ENCODE measurements at places on chromosomes 1 and 21.

GRCh38 chr1:214425101-214425500 is 126.3 kb downstream of the PTPN14 start:
- no peak for DNase-seq

DNA sequence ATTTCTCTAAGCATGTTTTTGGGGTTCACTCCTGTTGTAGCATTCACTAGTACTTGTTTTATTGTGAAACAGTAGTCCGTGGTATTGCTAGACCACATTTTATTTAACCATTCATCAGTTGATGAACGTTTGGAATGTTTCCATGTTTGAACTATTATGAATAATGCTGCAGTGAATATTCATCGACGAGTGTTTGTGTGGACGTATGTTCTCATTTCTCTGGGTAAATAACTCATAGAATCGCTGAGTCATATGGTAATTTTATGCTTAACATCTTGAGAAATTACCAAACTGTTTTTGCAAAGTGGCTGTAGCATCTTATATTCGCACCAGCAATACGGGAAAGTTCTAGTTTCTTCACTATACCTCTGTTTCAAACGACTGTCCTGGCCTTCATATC is 28.0 kb upstream of the KAZN start:
- no peak for DNase-seq

GRCh38 chr1:172321451-172321850 is 99.0 kb upstream of the C1orf105 start:
- no peak for DNase-seq

DNA sequence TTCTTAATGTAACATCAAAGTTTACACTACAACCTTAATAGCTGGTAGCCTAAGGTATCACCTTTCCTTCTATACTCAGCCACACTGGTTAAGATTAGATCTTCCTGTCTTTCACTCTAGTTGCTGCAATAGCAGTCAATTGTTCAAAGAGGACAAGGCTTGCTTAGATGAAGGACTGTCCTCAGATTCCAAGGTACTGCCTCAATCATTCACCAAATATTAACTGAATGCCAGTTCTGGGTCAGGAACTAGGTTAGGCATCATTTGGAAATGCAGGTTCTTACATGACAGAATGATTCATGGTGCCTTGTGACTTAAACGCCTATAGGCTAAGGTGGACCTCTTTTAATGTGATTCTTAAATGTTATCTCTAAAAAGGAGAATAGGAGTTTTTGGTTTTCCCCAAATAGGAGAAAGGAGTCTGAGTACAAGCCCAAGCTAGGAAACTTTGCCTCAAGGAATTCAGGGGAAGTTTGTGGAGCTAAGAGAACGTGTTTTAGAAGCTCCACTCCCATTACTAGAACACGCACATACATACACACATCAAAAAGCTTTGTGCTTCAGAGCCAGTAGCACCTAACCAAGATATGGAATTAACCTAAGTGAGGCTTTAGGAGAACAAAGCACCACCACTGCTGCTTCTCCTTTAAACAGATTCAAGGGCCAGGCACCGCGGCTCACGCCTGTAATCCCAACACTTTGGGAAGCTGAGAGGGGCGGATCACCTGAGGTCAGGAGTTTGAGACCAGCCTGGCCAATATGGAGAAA is 8.5 kb upstream of the WDR47 start:
- no peak for DNase-seq

DNA sequence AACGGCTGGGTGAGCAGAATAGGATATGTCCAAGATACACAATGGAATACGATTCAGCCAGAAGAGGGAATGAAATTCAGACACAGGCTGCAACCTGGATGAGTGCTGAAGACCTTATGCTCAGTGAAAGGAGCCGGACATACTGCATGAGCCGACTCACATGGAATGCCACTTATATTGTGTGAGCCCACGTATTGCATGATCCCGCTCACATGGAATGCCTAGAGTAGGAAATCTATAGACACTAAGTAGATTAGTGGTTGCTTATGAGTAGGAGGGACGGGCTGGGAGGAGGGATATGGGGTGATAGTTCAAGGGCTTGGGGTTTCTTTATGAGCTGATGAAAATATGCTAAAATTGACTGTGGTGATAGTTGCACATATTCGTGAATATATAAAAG is 26.8 kb downstream of the TMPRSS2 start:
- no peak for DNase-seq

DNA sequence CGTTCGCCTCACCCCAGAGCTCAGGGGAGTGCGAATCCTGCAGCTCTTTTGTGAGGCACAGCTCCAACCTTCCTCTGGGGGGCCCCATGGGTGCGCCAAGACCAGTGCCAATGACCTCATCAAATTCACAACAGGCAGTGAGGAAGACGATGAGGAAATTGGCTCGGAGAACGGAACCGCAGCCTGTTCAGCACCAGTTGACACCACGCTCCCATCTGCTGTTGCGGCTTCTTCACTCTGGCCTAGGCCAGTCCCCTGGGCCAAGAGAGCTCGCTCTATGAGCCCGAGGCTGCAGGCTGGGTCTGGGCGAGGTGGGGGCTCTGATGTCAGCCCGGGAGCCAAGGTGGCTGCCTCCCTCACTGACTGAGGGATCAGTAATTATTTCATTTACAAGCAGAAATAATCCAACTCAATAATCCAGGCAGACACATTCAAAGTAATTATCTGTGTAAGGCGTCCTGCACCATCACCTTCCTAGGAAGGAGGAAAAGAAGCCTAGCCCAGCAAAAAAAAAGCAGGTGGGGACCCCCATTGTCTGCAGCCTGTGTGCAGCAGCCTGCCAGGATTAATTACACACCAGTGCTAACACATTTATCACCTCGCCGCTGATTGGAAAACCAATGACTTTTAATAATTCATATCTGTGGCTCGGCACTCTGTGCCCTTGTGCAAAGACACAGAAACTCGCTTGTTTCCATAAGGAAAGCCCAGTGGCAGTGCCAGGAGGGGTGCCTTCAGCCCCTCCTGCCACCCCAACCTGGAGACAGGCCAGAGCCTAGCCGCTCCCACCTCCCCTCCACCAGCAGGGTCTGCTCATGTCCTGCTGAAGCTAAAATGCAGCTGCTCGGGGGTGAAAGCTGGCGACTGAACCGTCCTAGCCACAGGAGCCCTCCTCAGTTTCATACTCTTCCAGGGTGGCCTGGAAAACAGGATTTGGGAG is 1.9 kb downstream of the PLEKHA6 start:
- peak; percentile 17 for DNase-seq

DNA sequence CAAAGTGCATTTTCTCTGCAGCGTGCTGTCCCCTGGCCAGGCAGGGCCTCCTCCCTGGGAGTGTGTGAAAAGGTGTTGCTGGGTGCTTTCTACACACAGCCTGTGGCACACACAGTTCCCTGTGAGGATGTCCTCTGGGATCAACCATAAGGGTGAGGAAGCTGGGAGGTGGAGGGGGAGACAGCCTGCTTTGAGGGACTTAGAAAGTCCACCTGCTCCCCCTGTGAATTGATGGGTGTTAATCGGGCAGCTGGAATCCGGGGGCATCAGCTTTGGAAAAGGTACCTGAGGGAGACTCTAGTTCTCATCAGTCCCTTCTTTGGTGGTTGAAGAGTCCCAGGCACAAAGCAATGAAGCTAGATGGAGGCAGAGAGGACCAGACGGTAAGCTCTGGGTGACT is 35.8 kb downstream of the LHX4 start:
- DNase-seq = no peak

GRCh38 chr21:45257673-45258341 is 29.9 kb downstream of the POFUT2 start:
- no peak for DNase-seq

- DNase-seq = no peak
Measured at GRCh38 chr1:32775640-32776337, 41.4 kb downstream of the YARS1 start.

DNA sequence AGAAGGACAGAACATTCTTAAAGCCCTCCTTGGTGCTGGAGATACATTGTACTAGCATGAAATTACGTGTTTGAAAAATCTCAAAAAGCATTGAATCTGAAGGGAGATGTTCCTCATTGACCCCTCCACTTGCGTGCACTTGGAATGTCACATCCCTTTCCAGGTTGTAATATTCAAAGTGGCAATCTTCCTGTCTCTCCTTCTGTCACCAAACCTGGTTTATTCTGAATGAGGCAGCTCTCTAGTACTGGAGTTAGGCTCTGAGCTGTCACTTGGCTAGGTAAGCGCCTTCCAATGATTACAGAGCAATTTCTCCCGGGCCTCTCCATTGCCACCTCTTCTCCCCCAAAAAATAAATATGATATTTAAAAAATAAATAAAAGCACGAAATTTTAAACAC is 855 bp downstream of the DSCAM start:
- peak; percentile 83 for DNase-seq

GRCh38 chr1:19435181-19435580 is 50.2 kb downstream of the CAPZB start:
- no peak for DNase-seq

- DNase-seq = peak; percentile 23
Measured at GRCh38 chr1:94541246-94542087, at the start of gene F3. Gene F3, minus strand, starts transcription at chr1:94541759. Its CDS starts 123 bp downstream, at chr1:94541636.

DNA sequence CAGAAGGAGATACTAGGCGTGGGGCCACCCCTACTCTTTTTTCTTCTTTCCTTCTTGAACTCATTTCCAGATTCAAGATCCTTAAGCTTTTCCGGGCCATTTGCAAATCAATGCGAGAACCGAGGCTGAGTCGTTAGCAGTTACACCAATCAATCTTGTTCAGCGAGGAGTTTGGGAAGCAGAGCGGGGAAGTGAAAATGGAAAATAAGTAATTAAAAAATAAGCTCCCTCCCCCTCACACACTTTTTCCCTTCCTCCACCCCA is 1.7 kb upstream of the NEGR1 start:
- DNase-seq = no peak

DNA sequence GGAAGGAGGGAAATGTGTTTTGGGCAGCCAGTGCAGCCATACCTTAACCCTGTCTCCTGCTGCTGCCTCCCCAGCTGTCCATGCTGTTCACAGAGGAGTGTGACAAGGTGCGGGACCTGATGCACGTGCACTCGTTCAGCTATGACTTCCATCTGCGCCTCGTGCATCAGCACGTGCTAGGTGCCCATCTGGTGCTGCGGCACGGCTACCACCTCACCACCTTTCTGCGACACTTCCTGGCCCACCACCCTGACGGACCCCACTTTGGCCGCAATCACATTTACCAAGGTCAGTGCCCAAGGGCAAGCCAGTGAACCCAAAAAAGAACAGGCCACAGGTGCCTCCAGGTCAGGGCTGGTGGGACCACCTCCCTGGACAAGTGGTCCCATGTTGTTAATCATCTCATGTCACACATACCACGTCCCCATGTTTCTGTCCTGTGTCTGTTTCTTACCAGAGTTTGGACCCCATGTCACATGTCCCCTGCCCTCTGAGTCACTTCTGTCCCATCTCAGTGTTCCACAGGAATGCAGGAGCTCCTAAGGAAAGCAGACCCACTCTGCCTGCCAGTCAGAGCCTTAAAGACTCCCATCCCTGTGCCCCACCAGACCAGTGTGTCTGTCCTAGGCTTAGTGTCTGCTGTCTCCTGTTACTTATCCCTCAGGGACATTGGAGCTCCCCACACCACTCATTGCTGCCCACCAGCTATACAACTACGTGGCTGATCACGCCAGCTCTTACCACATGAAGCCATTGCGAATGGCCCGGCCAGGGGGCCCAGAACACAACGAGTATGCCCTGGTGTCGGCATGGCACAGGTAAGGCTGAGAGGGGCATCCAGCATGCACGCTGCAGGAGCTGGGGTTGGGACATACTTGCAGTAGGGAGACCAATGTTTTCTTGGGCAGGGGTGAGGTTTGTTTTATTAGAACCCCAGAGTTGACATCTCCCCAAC is 6.6 kb downstream of the HYI start:
- no peak for DNase-seq

GRCh38 chr1:115114308-115114707 is 25.0 kb upstream of the TSPAN2 start:
- no peak for DNase-seq

DNA sequence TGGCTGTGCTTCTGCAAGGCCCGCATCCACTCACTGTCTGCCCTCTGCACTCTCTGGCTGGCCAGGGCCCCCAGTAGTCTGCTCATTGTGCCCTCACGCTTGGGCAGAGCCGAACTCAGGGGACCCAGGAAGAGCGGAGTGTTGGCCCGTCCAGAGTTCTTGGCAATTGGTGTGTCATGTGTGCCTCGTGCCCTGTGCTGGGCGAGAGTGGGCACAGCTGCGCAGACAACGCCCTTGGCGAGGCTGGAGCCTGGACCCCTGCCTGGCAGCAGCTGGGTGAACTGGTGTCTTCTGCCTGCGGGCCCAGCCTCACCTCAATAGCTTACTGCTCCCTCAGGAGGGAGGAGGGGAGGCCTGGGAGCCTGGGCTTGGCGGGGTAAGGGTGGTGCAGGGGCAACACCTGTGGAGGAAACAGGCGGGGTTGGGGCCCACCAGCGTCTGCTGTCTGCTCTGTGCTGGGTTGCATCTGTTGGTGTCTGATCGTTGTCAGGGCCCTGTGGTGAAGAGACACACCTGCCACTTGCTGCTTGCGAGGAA is 2.1 kb downstream of the GUK1 start:
- DNase-seq = no peak

- DNase-seq = no peak
Measured at GRCh38 chr1:198493329-198493728, 47.2 kb downstream of the ATP6V1G3 start.

DNA sequence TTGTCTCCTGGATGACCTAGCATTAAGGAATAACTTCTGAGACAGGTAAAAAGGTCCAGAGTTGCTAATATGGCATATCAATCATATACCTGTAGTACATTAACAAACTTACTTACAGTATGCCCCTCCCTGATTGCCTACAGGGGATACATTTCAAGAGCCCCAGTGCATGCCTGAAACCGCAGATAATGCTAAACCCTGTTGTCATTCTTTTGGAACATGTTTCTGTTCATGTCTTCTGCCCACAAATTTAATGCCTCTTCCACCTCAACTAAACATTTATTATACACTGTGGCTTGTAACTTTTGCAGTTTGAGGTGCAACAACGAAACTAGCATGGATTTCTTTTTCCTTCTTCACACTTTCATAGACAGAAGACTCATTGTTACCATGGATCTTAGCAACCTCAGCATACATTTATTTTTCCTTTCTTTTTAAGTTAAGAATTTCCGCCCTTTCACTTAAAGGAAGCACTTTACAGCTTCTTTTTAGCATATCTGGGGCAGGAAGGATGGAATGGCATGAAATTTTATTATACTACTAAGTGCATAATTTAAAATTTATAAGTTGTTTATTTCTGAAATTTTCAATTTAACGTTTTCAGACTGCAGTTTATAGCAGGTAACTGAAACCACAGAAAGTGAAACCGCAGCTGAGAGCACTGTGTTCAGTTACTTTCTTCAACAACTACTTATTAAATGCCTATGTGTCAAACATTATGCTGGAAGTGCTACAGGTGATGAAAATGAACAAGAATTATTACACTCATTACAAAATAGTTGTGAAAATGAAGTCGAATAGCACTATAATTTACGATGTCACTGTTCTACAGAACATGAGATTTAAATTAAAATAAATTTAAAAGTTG is 25.3 kb downstream of the F13B start:
- DNase-seq = no peak

DNA sequence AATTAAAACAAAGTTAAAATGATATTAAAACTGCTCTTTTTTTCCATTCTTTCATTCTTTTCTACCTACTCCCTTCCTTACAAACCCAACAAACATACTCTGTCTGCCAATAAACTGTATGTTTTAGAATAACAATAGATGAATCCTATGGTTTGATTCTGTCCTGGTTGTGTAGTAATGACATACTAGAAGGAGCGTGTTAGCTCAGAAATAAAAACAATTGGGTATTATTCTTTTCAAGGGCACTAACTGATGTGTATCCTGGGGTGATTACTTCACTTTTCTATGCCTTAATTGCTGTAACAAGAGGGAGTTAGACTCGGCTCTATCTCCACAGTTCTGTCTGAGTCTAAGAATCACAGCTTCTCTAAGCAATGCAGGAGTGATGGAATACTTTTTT is 194.4 kb downstream of the GIPC2 start:
- DNase-seq = no peak

- no peak for DNase-seq
Measured at GRCh38 chr1:95255826-95256225, 21.8 kb downstream of the RWDD3 start.

All from NCI-H1092 treated with DMSO at 0.1 percent for 48 hours (cell line).